ENCODE measurements at places on chromosomes 7 and 10. TPM values are rescaled to one million over a fixed set of nuclear protein-coding genes. Genes with fewer than 3 reads are reported as not detected.

GIMAP5 gene
- total RNA-seq, result 31.9 TPM

GRCh38 chr10:105187243-105187642, 546.2 kb downstream of the SORCS3 start:
- no peak for DNase-seq

GRCh38 chr10:74875966-74876365, 49.6 kb downstream of the KAT6B start:
- no peak for DNase-seq

GRCh38 chr7:154433632-154434598, 381.7 kb downstream of the DPP6 start:
- no peak for DNase-seq

DNA sequence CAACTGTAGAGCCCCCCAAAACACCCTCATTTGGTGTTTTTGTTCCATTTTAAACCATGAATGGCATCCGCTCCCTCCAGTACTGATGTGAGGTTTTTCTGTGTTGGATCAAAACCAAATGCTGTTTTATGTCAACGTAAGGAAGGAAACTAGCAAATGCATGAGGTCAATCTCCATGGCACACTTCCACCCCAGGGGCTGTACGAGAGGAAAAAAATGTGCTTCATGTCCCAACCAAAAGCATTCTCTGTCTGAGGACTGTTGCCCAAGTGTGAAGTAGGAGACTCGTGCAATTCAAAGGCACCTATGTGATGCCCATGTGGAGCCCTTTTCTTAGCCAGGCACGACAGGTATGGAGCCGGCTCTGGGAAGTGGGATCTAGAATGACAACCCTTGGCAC, 180.3 kb upstream of the MKI67 start:
- DNase-seq, result no peak

FKBP9 gene
- total RNA-seq, result 104 TPM

TFPI2 gene
- 1.9 TPM for total RNA-seq

GRCh38 chr10:15813415-15813814, 46.9 kb downstream of the MINDY3 start:
- DNase-seq, result no peak

GRCh38 chr7:143846692-143847091, 55.3 kb downstream of the TCAF1 start:
- DNase-seq, result no peak

AFAP1L2 gene
- 5.3 TPM for total RNA-seq

DNA sequence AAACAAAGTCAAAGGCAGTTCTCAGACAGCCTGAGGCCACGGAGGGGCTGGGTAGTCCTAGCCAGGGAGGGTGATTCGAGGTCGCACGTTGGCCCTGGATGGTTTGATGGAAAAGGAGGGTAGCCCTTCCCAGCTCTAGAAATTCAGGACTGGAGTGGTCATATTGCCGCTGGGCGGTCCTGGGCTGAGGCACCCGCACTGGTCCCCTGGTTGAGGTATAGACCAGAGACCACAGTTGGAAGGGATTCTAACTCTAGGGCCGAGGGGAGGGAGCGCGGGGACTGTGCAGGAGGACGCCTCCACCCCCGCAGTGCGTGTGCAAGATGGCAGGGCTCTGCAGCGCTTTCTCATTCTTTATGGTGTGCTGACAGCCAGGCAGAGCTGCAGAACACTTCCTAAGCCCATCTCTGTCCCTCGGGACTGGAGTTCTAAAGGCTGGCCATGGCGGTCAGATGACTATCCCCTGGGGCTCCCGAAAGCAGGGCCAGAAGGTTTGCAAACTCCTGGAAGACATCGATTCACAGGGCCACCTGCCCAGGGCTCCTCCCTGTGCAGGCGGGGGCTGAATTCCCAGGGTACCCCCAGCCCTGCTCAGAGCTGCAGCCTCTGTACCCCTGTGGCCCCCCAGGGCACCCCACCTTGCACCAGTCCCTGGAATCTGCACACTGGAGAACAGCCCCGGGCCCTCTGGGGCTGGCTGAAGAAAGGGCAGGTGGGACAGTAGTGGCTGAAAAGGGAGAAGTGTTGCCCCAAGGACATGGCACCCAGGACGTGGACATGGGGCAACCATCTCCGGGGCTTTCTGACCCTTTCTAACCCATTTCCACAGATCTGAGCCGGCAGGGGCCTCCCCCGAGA, 51.0 kb upstream of the ELN start:
- DNase-seq, result peak; percentile 22

GRCh38 chr7:67045496-67045995, 48.9 kb downstream of the TYW1 start:
- DNase-seq, result no peak

- no peak for DNase-seq
These were observed 21.2 kb upstream of the LRRC4 start for GRCh38 chr7:128052404-128052803.

TAX1BP1 gene
- total RNA-seq, result 128 TPM

- DNase-seq, result no peak
These were observed 54.1 kb downstream of the KIAA1217 start for GRCh38 chr10:24262929-24263590.

DNA sequence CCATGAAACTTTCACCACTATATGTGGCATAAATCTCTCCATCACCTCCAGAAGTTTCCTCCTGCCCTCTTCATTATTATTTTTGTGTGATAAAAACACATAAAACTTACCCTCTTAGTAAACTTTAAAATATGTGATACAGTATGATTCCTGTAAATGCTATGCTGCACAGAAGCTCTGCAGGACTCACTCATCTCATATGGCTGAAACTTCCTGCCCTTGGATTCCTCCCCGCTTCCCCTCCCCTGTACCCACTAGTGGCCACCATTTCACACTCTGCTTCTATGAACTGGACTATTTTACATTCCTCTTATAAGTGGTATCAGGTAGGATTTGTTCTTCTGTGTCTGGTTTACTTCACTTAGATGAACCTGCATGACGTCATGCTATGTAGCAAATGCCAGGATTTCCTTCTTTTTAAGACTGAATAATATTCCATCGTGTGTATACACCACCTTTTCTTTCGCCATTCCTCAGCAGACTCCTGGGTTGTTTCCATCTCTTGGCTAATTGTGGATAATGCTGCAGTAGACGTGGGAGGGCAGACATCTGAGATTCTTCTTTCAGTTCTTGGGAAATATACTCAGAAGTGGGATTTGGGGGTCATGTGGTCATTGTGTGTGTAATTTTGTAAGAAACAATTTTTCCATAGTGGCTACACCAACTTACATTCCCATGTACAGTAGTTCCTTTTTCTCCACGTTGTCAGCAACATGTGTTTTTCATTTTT, 335.2 kb downstream of the SDK1 start:
- DNase-seq, result no peak

DNA sequence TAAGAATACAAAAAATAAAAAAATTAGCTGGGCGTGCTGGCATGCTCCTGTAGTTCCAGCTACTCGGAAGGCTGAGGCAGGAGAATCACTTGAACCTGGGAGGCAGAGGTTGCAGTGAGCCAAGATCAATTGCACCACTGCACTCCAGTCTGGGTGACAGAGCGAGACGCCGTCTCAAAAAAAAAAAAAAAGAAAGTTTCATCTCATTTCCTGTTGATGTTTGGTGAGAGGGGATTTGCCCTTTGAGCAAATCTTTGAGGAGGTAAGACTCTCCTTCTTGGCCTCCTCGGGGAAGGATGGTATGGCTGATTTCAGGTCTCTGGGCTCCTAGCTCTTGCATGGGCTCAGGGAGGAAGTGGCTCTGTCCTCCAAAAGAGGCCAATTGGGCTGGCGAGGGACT, 3.6 kb upstream of the GRID2IP start:
- DNase-seq, result no peak

- no peak for DNase-seq
These were observed 1.6 kb upstream of the GPRIN2 start for GRCh38 chr10:46558122-46558391.

DNA sequence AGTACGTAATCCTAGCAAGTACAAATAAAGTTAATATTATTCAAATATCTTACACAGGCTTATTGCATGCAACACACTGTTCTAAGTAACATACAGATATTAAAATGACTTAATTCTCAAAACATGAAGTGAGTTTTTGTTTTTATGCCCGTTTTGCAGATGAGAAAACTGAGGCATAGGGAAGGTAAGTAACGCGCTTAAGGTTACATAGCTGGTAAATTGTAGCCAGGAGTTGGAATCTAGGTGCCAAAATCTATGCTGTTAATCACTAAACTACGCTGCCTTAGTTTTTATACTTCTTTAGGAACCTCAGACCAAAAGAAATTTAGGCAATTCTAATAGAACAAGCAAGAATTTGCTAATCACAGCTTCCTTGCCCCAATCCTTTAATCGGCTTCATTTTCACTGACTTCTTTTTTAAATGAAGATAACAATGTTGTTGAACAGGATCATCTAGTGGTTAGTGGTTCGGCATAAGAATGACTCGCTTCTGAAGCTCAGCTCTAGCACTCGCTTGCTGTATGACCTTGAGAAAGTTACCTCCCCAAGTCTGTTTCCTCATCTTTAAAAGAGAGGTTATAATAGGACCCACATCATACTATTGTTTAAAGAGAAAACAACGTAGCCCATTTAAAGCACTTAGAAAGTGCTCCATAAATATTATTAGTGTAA, 1.0 kb upstream of the LRRTM3 start:
- DNase-seq, result no peak

CARD11 gene
- total RNA-seq, result 5.7 TPM
